Activated CD4-positive, alpha-beta T cell treated with anti-CD3 and anti-CD28 coated beads, Interleukin-2, amount 50 U/mL, for 24 hours (primary cell): ENCODE measurements at places on chromosomes 12 and 14.

- DNase-seq: no peak
These were observed 671.2 kb downstream of the LRFN5 start for GRCh38 chr14:42277840-42278239.

DNA sequence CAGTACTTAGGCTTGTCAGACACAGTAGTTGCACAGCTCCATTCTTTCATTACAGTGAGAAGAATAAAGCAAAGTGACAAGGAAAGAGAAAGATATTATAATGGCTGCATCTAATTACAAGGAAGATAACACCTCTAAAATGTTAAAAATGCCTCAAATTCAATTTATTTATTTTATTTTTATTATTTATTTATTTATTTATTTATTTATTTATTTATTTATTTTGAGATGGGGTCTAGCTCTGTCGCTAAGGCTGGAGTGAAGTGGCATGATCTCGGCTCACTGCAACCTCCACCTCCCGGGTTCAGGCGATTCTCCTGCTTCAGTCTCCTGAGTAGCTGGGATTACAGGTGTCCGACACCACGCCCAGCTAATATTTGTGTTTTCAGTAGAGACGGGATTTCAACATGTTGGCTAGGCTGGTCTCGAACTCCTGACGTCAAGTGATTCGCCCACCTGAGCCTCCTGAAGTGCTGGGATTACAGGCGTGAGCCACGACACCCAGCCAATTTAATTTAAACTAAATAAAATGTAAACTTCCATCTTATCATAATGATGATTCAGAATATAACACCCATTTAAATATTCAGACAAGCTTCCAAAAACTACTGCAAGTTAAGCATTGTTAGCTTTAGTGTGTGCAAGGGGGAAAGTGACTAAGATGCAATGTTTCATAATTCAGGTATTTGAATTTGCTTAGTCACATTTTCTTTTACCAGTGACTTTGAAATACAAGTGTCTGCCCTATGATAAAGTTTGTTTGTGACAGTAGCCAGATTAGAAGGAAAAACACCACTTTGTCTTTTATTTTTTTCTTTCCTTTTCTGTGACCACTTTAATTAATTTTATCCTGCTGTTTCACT lies 2.4 kb upstream of the CFAP54 start:
- no peak for DNase-seq

- DNase-seq: no peak
These were observed 786 bp downstream of the RHEBL1 start for GRCh38 chr12:49068879-49069506.

GRCh38 chr14:55980970-55981369 lies 137.2 kb upstream of the PELI2 start:
- no peak for DNase-seq

- no peak for DNase-seq
These were observed at the start of gene RDH16 for GRCh38 chr12:56957229-56958052. TSS of gene RDH16 (minus strand) at chr12:56957608. CDS start at chr12:56957462, 146 bp downstream.

DNA sequence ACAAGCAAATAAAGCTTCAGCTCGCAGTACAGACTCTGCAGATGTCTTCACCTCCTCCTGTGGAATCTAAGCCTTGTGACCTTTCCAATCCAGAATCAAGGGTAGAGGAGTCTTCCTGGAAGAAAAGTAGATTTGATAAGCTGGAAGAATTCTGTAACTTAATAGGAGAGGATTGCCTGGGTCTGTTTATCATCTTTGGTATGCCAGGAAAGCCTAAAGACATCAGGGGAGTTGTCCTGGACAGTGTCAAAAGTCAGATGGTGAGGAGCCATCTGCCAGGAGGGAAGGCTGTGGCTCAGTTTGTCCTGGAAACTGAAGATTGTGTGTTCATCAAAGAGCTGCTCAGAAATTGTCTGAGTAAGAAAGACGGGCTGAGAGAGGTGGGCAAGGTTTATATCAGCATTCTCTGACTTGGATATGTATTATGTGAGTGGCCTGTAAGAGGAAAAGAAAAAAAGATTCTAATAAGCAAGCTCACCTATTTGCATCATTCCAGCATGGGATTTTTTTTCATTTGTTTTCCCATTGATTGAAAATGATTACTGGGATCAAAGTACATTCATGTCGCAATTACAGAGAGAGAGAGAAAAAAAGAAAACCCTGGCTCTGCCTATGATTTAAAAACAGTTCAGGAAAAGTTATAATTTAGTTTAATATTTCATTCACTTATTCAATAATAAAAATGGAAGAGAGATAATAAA lies 767 bp downstream of the REP15 start:
- DNase-seq: no peak

DNA sequence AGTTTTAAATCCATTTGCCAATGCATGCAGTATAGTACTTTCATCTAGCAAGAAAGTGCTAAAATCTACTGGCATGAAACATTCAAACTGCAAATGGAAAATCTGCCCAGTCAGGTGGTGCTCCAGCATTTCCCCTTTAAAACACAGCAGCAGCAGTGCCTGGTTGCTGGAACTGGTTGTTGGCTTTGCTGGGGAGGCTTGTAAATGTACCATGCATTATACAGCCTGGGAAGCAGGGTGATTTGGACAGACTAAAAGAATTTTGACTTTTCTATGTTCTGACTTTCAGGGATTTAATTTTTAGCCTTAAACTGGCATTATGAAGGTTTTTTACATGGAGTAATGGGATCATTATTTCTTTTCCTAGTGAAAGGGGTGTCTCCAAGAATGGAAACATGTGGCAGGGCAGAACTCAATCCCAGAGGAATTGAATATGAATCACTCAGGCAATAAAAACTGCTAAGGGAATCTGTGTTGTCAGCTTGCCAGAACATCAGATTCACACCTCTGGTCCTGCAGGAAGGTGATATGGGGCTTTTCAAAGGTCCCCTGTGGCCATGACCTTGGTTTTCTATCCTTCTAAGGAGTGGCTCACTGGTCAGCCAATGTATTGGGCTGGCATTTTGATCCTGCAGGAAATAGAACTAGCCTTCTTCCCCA lies 9.0 kb upstream of the PAX9 start:
- DNase-seq: no peak

DNA sequence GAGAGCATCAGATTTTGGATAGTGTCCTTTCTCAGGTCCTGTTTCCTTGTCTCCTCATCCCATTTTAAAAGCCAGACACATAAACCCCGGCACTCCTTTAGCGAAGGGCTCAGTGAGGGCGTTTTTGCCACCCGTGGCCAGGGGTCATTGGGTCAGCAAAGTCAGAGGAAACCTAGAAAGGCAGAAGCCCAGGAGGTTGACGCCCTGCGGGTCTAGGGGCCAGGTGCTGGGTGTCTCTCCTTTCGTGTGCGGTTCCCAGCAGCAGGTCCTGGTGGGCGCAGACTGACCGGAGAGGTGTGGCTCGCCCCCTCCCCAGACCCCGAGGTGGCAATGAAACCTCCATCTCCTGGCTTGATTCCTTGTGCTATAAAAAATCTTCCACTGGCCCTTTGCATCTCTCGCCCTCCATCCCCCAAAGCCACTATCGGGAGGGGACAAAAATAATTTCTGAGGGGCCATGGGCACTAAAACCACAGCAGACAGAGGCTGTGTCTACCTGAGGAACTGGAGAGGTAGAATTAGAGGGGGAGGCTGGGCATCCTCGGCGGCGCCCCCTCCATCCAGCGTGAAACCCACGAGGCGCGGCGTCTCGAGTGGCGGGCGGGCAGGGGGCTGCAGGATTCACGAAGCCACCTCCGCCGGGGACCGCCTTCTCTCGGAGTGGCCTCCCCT lies 858 bp upstream of the FRMD6 start:
- DNase-seq: no peak

- DNase-seq: no peak
These were observed 106.4 kb downstream of the PIWIL1 start for GRCh38 chr12:130444061-130444460.

DNA sequence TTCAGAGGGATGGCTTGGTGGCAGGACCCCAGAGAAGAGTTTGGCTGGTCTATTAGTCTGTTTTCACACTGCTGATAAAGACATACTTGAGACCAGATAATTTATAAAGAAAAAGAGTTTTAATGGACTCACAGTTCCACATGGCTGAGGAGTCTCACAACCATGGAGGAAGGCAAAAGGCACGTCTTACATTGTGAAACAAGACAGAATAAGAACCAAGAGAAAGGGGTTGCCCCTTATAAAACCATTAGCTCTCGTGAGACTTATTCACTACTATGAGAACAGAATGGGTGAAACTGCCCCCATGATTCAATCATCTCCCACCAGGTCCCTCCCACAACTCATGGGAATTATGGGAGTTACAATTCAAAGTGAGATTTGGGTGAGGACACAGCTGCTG lies 78.5 kb upstream of the SSTR1 start:
- DNase-seq: no peak

DNA sequence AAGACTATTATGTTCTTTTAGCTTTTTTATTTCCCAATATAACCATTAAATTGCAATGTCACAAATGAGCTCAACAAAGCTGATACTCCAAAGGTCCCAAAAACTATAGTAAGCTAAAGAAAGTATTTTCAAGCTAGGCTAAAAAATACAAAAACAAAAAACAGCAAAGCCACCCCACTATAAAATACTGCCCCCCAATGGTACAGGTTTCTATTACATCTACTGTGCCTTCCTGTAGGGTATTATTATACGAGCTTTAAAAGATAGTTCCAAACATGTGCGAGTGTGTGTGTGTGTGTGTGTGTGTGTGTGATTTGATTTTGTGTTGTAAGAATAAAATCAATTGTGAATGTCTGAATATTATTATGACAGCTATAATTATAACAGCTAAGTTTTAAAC lies 1.1 kb downstream of the IFNG start:
- no peak for DNase-seq

- DNase-seq: no peak
These were observed 22.6 kb upstream of the LRP1-AS start for GRCh38 chr12:57169969-57170368.

DNA sequence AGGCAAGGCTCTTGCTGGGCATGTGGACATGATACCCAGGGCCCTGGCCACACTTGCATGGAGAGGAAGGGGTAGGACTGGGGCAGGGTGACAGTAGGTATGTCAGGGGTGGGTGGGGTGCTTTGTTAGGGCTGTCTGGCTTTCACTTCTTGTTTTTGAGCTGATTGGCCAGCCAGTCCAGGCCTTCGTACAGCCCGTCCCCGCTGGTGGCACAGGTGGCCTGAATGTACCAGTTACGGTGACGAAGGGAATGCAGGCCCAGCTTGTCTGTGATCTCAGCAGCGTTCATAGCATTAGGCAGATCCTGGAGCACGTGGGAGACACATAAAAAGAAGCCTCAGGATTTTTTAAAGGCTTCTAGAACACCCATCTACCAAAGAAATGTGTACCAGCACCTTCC lies 13.5 kb upstream of the FKBP11 start:
- no peak for DNase-seq

GRCh38 chr12:6807170-6807569 lies 14.5 kb upstream of the GPR162 start:
- DNase-seq: no peak

GRCh38 chr12:80838024-80838658 lies 99.6 kb downstream of the LIN7A start:
- no peak for DNase-seq

GRCh38 chr12:34296143-34297041 lies 274.1 kb downstream of the ALG10 start:
- no peak for DNase-seq

DNA sequence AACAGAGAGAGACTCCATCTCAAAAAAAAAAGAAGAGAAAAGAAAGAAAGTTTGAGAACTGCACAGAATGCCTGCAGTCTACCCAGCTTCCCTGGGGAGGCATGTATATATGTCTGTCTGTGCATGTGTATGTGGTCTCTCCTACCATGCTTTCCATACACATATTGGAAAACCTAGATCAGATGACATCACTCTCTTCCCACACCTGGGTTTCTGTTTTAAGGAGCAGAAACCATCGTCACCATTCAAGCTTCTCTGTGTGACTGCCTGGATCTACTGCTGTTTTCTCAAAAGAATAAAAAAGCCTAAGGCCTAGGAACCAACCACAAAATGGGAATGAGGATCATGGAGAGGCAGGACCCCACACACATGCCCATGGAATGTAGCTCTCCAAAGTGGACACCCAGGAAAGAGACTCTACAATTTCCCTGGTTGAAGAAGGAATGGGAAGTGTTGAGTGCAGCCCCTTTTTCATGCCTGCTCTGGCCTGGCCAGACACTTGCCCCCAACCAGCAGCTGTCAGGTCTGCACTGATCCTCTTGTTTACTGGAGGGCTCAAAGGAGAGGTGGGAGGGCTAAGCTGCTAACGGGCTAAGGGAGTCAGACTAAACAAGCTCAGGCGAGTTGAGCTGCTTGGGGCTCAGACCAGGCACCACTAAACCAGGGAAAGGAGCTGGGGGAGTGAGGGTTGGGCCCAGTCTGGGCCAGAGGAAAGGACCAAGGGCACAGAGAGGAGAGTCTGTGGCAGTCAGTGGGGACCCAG lies 7.7 kb upstream of the PCK2 start:
- DNase-seq: no peak

- no peak for DNase-seq
These were observed 140.1 kb downstream of the SYNE2 start for GRCh38 chr14:63992858-63993257.

GRCh38 chr12:32015036-32015435 lies 55.8 kb downstream of the RESF1 start:
- no peak for DNase-seq
